ENCODE measurements at places on chromosomes 3 and 15. TPM values are rescaled to one million over a fixed set of nuclear protein-coding genes. Genes with fewer than 3 reads are reported as not detected.

DNA sequence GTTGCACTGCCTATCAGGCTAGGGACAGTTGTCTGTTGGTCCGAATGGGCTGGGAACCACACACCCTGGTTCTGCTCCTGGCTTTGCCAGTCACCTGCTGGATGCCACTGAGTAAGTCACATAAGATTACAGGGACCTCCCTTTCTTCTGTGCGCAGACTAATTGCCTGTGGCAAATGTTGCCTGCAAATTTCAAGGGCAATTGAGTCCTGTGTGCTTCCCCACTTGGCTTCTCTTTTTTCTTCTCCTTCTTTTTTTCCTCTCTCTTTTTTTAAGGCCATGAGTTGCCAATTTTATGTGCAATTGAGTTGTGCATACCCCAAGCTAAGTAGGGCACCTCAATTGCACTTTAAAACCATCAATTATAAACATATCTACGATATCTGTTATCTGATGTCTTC lies 963.4 kb downstream of the MCTP2 start:
- DNase-seq: no peak

DNA sequence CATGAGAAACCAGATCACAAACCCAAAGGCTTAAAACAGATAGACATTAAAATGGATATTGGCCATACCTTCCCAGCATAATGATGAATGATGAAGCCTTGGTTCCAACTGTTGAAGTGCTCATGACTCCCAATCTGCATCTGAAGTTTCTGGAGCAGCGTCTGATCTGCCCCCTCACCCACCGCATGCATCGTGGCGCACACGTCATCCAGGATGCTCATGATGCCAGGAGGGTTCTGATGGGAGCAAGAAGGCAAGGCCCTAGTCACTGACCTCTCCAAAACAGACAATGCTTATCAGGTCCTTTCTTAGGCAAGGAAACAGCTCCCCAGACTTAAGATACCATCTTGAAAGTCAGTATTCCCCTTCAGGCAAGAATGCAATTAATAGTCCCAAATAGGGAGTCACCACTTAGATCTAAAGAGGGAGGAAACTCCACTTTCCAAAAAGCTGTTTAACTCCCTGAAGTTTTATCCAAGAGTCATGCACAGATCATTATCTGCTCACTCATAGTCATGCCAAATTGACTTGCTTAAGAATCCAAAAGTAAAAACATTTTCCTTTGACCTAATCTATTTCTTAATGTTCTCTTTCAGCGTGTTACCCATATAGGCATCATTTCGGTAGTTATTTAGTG lies 2.1 kb downstream of the LDHAL6B start:
- DNase-seq: no peak

DNA sequence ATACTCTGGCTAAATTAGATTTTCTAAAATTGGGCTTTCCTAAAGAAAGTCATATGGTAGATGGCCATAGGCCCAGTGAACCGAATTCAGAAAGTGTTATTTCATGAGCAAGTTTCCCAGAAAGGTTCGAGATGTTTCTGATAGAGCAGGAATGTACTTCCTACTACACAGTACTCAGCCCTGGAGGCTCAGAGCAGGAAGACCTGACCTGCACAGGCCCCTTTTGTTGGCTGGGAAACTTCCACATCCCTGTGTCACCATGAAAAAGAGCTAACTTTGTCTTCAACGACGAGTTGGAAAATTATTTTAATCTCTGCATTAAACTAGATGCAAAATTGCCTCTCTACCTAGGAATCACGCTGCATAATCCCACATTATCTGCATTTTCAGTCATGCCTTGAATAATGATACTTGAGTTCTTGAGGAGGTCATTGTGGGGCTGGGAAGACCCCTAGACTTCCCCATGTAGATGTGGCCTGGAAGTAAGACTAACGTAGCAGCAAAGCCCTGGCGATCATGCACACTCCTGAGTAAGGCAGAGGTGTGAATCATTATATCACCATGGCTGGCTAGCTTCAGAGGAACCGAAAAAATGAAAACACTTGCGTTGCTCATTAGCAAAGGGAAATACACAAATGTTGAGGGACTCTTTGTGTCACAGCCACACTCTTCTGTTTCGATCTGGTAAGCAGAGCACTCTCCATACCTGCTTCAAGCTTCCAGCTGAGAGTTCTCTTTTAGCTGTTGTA lies 47.1 kb downstream of the CMTM7 start:
- DNase-seq: no peak

DNA sequence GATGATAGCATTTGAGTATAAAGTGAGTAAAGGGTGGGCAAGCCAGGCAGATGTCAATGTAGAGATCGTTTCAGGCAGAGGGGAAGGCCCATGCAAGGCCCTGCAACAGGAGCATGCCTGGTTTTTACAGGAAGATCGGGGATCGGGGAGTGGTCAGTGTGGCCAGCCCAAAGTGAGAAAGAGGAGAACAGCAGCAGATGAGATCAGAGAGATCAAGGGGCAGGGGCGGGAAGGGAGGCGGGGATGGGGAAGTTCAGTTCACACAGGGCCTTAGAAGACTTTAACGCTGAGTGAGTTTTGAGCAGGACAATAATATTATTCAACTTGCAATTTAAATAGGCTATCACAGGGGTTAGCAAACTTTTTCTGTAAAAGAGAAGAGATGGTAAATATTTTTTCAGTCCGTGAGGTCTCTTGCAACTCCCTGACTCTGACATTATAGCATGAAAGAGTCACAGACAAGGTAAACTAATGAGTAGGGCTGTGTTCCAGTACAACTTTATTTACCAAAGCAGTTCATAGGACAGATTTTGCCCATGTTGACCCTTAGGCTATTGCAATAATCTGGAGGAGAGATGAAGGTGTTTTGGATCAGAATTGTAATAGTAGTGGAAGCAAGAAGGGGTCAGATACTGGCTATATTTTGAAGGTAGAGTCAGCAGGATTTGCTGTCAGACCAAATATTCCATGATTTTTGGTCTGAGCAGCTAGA lies 12.4 kb upstream of the CD47 start:
- no peak for DNase-seq

DNA sequence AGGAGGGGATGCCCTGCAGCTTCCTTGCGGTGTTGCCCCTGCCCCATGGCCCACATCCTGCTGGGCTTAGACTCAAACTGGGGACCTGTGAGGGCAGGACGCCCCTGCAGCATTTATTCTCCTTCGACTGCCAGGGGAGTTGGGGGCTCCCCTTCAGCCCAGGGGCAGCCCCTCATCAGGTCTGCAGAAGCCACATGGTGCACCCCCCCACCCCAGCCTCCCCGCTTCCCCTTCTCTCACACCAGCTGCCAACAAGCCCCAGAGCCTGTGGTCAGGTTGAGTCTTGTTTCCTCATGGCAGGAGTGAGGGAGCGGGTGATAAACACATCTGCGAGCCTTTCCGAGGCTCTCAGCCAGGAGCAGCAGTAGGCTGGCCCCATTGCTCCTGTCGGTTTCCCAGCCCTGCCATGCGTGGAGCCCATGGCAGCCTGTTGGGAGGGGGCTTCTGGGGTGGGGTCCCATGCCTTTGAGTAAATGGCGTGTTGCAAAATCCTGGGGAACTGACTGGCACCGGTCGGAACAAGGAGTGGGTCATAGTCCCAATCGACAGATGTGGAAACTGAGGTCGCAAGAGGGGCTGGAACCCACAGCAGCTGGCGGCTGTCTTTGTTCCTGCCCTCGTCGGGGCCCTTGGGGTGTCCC lies 27.8 kb downstream of the WNT7A start:
- DNase-seq: no peak

SLC25A20 gene
- 25.4 TPM for total RNA-seq

GP9 gene
- not detected for total RNA-seq

ANKUB1 gene
- total RNA-seq: not detected
